ENCODE measurements at places on chromosomes 7 and 10. TPM values are rescaled to one million over a fixed set of nuclear protein-coding genes. Genes with fewer than 3 reads are reported as not detected.

- no peak for DNase-seq
Measured at GRCh38 chr10:22780474-22780885, 66.1 kb upstream of the PIP4K2A start.

- DNase-seq: no peak
Measured at GRCh38 chr10:69439350-69439739, 11.9 kb upstream of the TSPAN15 start.

The DNAJC1 gene
- total RNA-seq: 46.5 TPM

- DNase-seq: no peak
Measured at GRCh38 chr10:28139138-28139537, 140.3 kb upstream of the ODAD2 start.

The SPDYE17 gene
- total RNA-seq: not detected

GRCh38 chr10:126420567-126421300, 32.5 kb upstream of the ADAM12 start:
- no peak for DNase-seq

DNA sequence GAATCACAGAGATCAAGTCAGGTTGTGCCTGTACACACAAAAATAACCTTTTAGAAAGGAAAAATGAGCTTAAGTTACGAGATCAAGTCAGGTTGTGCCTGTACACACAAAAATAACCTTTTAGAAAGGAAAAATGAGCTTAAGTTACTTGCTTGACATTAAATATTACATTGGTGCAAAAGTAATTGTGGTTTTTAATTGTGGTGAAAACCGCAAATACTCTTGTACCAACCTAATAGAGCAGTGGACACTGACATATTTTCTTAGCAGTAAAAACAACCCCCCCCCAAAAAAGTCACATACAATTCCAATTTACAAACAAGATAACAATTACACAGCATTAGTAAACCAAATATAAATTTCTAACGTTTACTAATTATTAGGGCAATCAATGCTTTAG, 595.6 kb downstream of the GRM8 start:
- no peak for DNase-seq

The TMEM139 gene
- not detected for total RNA-seq

DNA sequence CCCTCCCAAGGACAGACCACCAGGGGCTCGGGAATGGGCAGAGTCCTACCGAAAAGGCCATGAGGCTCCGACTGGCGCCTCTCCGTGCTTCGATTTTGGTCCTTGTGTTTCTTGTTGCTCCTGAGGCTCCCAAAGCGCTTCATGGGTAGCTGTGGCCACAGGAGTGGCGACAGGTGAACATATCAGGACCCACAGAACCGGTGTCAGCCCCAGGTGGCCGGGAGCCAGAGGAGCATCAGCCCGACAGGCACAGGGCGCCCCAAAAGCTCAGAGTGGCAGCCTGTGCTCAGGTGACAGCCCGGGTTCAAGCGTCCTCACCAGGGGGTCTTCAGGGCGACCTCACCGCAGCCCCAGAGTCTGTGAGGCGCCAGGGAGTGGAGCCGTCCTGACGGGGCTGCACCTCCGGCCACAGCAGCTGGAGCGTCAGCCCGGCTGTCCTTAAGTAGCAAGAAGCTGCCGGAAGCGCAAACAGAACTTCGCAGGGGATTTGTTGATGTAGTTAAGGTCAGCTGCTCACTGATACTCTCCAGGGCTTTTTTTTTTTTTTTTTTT, 141.0 kb downstream of the PRKAG2 start:
- DNase-seq: no peak

GRCh38 chr7:114218283-114218682, 196.3 kb upstream of the FOXP2 start:
- no peak for DNase-seq

- no peak for DNase-seq
Measured at GRCh38 chr10:43151371-43151770, 13.1 kb downstream of the CSGALNACT2 start.

DNA sequence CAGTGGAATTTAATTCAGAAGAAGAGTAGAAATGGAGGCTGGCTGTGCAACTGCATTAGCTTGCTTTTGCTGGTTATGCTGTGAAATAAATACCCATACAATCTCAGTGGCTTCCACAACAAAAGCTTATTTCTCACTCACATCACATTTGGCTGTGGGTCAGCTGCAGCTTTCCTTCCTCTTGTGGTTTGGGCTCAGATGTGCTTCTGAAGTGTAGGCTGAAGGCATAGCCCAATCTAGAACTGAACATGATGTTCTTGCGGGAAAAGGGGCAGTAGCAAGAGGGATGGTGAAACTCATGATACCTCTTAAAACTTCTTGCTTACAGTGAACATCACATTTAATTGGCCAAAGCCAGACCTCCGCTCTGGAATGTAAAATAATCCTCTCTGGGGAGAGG, 119.9 kb downstream of the HECW1 start:
- DNase-seq: no peak

DNA sequence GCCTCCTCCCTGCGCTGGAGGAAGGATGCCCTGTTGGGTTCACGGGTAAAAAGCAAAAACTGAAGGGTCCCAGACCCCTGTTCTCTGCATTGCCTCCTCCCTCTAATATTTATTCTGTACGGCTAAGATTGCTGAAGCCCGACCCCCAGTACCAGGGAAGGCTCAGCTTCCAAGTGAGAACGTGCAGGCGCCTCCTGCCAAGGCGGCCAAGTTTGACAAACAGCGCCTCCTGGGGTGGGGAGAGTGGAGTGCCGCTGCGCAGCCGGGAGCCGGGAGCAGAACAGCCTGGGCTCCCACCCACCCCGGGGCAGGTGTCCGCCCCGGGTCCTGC, 4.7 kb upstream of the EBF3 start:
- DNase-seq: no peak

- DNase-seq: no peak
Measured at GRCh38 chr7:94658826-94659225, 2.9 kb upstream of the SGCE start.

DNA sequence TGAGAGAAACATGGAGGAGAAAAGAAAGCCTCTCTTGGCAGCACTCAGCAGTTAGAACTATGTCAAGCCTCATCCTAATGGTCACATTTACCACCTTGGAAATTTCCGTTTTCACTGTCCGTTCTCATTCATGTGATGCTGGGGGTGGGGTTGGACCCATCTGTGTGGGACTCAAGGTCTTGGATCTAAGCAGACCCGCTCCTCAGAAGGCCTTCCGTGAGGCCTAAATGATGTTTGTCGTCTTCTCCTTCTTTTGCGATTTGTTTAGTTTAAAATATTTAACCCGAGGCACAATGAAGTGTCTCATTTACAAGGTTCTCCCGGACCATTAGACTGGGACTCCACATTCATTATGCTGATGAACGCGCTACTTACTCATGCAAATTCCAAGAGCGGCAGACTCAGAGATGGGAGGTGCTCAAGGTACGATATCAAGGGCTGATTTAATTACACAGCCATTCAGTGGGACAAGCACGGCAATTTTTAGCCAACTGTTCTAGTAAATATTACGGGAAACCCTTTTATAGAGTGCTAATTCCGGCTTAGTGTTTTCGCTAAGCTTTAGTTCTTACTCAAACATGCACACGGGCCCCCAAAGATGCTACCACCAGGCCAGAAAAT, 109.1 kb upstream of the EFCAB10 start:
- no peak for DNase-seq

DNA sequence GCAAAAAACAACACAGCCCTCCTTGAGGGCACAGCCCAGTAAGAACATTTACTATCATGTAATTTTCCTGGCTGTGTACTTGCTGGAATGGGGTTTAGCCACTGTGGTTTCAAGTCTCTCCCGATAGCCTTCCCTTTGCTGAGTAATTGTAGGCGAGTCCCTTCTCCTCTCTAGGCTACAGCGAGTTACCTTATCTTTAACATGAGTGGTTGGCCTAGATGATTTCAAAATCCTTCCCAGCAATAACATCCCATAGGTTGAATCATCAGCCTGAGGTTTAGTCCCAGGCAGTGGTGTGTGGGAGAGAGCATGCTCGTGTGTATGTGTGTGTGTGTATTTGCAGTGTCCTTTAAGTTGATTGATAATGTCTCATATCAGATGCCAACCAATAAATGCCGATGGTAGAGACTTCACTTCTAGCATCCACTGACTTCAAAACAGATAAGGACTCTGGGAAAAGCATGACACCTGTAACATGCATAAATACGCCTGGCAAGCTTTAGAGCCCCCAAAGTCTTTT, 142.9 kb upstream of the ZMIZ1 start:
- no peak for DNase-seq

The STK31 gene
- total RNA-seq: 0.13 TPM

The PRKAG2 gene
- 16.1 TPM for total RNA-seq

DNA sequence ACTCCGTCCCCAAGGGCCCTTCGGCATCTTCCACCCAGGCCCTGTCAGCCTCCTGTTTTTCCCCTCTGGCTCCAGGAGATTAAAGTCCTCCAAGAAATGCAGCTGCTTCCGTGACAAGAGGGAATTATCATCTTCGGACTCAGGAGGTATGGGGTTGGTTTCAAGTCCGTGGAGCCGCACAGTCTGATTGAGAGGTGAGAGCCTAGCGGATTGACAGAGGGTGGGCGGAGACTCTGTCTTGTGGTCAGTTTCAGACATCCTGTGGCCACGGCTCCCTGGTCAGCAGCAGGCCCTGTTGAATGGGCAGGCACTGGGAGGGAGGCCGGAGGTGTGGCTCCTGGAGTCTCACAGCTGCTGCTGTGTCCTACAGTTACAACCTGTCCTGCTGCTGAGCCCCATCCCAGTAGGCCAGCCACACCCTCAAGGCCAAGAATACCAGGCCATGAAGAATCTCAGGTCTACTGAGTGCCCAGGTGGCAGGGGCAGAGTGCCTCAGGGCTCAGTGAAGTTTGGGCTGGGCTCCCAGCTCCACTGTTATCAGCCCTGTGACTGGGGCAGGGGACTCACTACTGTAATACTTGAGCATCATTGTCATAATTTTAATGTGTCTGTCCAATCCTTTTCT, 49.3 kb upstream of the ZNF716 start:
- no peak for DNase-seq

- DNase-seq: no peak
Measured at GRCh38 chr10:114294549-114294948, 55.5 kb downstream of the VWA2 start.

GRCh38 chr7:8184221-8184620, 77.7 kb downstream of the ICA1 start:
- DNase-seq: no peak

All from chondrocyte (in vitro differentiated cells).